ENCODE measurements at places on chromosomes 5 and 9.

DNA sequence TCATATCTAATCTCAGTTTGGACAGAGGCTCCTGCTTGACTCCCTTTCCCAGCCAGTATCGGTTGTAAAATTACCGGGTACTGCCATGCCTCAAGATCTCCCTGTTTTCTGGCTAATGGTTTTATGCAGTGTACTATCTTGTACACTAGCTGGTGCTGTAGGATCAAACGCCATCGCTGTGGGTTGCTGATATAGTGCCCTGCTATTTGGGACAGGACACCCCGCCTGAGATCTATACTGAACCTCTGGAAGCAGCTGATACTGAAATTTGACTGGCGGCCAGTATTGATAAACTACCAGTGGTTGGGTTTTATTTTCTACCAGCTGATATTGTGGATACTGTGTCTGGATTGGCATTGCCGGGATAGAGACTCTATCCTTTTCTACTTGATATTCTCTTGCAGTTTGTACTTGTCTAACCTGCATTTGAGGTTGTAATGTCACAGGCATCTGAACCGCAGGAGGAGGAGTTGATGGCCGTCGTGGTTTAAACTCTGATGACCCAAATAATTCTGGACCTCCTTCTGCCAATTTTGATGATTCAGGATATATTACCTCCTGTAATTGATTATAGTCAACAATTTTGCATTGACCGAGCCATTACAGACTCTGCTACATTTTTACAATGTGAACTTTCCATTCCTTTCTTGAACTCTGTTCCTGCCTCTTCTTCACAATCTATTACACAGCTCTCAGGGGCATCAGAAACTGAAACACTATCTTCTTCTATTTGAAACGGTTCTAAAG is 112.5 kb upstream of the LARP1 start:
- DNase-seq = no peak

- no peak for DNase-seq
These were observed 1060.4 kb downstream of the CDH12 start for GRCh38 chr5:21792748-21793147.

GRCh38 chr5:124111886-124112285 is 599.9 kb downstream of the CSNK1G3 start:
- no peak for DNase-seq

DNA sequence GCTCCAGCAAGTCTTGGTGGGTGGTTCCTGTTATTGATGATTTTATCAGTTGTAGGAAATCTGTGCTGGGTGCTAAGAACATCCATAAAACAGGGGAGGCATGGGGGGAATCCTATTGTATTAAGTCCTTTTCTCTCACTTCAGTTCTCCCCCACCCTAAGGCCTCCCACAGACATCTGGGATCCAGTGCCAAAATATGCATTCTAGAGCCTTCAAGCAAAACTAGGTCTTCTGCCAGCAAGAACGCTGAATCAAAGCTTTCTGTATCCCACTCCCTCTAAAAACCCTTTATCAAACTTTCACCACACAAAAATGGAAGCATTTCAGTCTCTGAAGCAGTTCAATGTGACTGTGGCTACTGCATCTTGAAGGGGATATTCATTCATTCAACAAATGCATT is 281.9 kb downstream of the GAS1 start:
- DNase-seq = no peak

- DNase-seq = no peak
These were observed 12.4 kb downstream of the TMEM171 start for GRCh38 chr5:73132759-73133158.

DNA sequence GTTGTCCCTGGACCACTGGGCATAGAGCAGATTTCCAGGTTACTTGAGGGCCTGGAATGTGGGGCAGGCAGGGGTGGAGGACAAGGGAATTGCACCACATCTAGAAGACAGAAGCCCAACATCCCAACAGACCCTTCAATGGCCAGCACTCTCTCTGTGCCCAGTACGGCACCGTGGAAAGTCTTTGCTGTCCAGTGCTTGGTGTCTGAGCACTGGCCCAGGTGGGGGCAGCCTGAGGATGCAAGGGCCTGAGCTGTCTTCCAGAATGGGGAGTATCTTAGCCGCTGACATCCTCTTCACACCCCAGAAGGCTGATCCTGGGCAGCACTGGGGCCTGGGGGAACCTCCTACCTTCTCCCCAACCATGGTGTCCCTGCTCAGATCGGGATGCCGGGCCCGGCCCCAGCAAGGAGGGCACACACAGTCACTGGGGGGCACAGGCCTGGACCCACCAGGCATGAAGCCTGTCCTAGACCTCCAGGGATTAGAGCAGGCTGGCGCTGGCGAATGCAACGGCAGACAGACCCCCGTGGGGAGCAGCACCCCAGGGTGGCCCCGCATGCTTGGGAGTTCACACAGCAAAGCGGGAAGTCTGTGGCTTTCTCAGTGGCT is 40.6 kb upstream of the OLFM1 start:
- DNase-seq = no peak

GRCh38 chr5:171676286-171676944 is 109.2 kb upstream of the SMIM23 start:
- DNase-seq = peak; percentile 4

DNA sequence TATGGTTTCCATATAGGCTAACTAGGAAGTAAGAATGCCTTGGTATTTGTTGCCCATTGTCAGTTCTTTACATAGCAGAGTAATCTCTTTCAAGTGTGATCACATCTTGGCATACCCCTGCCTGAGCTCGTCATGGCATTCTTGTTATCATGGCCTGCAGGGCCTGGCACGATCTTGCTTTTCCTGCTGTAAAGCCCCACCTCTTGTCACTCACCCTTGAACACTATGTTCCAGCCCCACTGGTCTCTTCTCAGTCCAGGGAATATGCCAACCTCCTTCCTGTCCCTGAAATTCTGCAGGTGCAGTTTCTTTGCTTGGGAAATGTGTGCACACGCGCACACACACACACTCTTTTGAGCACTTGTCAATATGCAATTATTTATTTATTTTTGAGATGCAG is 250.2 kb upstream of the DMRT1 start:
- DNase-seq = no peak

DNA sequence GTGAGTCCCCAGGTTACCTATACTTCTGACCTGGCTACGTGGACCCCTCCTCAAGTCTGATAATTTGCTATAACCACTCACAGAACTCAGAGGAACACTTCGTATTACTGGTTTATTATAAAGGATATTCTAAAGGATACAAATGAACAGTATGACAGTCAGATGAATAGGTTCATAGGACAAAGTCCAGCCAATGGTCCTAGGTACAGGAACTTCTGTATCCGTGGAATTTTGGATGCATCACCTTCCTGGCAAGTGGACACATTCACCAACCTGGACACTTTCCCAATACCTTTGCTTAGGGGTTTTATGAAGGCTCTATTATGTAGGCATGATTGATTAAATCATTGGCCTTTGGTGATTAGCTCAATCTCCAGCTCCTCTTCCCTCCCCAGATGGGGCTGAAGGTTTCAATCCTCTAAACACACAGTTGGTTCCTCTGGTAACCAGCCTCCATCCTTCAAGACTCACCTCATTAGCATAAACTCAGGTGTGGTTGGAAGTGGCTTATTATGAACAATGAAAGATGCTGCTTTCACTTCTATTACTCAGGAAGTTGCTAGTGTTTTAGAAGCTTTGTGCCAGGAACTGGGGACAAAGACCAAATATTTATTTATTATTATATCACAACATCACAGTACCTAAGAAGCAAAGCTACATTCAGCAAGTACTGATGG is 149.6 kb upstream of the ELL2 start:
- DNase-seq = no peak

GRCh38 chr5:60299944-60300343 is 400.0 kb downstream of the DEPDC1B start:
- no peak for DNase-seq

DNA sequence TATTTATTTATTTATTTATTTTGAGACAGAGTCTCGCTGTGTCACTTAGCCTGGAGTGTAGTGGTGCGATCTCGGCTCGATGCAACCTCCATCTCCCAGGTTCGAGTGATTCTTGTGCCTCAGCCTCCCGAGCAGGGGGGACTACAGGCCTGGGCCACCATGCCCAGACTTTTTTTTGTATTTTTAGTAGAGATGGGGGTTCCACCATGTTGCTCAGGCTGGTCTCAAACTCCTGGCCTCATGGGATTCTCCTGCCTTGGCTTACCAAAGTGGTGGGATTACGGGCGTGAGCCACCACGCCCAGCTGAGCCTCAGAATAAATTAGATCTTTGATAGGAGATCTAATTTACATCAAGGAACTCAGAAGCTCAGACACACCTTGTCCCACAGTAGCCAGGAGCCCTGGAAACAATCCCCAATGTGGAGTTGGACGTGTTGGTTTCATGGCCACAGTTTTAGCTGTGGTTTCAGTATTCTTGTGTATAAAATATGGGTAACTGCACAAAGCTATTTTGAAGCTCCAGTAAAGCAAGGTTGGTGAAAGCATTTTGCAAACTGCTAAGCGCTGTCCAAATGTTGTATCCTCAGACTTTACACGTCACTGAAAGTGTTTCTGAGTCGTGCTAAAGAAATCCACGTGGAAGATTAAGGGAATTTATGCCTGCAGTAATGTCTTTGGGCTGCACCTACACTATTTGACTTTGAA is 3.0 kb upstream of the HNRNPAB start:
- no peak for DNase-seq

DNA sequence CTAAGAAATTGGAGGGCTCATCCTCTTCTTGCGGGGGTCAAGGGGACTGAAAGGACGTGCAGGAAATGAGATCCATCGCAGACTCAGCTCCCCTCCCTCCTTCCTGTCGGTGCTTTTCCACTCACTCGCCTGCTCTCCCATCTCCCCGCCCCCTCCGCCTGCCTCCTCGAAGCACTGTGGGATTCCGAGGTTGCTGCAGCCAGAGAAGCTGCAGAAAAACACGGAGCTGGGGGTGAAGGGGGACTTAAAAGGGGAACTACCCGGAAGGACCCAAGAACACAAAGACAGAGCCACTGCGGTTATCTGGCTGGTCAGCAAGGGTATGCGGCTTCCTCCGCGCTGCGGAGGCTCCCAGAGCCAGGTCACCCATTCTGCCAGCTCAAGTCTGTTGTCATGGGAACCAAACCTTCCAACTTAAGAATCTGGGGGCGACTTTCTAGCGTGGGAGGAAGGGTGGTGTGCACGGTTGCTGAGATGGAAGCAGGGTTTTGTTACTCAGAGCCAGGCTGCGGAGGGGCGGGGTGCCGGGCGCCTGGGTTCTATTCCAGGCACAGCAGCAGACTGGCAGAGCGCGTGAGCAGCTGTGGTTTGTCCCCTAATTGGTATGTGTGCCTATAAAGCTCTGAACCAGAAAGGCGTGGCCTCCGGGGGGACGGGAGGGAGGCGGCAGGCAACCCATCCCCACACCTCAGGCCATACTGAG is 24.9 kb downstream of the PCDHGC5 start:
- DNase-seq = peak; percentile 72

GRCh38 chr5:122014236-122014935 is 52.6 kb downstream of the SRFBP1 start:
- no peak for DNase-seq

DNA sequence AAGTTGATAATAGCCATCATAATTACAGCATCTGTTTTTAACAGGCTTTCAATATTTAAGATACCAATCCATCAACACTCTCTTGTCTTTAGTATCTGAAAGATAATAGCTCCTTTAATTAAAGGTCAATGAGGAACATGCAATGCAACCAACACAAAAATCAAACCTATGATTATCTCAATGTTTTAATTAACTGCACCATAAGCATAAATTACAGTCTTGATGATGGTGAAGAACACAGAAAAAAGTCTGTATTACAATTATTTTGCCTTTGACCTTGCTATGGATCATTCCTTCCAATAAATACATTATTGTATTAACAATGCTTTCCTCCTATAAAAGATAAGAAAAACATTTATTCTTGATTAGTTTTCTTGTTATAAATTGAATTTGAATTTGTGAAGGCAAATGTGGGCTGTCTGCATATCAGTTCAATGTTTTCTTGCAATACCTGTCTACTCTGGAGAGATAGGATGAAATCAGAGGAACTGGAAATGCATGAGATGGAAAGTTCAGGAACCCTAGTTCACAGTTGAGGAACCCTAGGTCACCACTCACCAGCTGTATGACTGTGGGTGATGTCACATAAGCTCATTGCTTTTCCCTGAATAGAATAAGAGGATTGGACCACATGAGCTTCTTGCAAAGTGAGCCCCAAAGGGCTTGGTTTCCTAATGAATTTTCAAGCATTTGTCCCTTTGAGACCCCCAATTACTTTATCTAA is 58.5 kb upstream of the ANXA1 start:
- DNase-seq = no peak

DNA sequence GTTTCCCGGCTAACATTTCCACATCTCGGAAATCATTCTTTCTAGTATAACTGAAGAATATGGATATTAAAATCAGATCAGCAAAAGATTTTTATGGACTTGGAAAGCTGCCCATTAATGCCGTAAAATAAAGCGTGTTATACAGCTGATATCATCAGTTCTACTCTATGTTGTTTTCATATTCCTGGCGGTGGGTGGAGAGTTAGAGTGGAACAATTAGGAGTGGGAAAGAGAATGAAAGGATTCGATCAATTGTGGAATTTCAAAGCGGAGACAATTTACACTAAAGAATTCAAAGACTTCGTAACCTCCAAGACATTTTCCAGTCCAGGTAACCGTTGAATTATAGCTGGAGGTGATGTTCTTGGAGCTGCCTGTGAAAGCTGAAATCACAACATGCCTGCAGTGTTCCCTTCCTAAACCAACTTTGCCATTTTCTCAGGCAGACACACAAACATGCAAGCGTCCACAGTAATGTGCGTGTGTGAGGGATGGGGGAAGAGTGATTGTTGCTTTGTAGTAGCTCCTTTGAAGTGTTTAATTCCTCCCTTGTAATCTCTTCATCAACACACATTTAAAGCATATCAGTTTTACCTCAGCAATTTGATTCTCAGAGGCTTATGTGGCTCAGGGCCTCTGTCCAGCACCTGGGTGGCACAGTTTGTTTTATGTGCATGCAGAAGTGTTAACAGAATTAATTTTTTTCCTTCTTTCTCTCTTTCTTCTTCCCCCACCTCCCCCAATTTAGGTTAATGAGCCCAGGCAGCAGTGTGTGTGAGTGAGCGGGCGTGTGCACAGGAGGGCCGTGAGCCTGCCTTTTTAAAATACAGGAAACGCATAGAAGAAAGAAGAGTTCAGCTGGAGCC is 544.1 kb downstream of the RAB3C start:
- DNase-seq = no peak

DNA sequence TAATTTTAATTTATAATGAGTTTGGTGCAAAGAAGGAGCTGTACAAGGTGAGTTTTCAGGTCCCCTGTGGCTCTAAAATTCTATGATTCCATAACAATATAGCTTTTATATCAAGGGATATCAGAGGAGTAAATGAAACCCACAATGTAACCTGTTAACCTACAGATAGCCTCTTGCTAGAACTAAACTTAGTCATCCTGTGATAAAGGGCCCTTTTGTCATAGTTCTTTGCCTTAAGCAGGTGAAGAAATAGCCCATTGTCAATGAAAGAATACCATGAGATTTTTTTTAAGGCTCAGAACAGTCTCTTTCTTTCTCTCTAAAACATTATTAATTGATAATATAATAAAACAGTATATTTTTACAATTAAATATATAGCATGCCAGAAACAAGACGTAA is 127.8 kb downstream of the NFIB start:
- no peak for DNase-seq

GRCh38 chr9:35285731-35286130 is 123.9 kb downstream of the UNC13B start:
- no peak for DNase-seq

Measured in hippocampal formation (tissue), 2 donors.